ENCODE measurements at places on chromosomes 7 and 10. TPM values are rescaled to one million over a fixed set of nuclear protein-coding genes. Genes with fewer than 3 reads are reported as not detected.
A peak's percentile ranks its signal among the peaks of the same experiment; 100 is the strongest.

The IL6 gene
- total RNA-seq: 5.7 TPM

The TFEC gene
- total RNA-seq: 13.6 TPM

- no peak for DNase-seq
These were observed 478.0 kb downstream of the KCNMA1 start for GRCh38 chr10:77159538-77160110.

GRCh38 chr10:74746813-74747212, 79.6 kb upstream of the KAT6B start:
- no peak for DNase-seq

- no peak for DNase-seq
These were observed 180.8 kb downstream of the MAD1L1 start for GRCh38 chr7:2051707-2052656.

DNA sequence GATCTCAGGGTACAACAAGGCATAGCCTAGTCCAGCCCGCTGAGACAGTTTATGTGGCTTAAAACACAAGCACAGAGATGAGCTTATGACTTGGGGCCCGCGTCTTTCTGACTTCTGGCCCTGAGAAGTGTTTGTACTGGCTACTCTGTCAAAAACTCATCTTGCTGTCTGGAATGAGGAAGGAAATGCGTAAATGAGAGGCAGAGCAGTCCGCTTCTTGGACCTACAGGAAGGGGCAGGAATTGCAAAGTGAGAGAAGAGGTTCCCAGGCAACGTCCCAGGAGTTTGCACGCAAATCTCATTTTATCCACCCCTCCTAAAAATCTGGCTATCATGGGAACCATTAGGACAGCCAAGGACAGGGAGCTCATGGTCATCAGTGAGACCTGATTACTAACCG, 5.5 kb downstream of the ANXA11 start:
- DNase-seq: peak; percentile 88

The ELFN1 gene
- 1.5 TPM for total RNA-seq

GRCh38 chr7:99209781-99210180, 1.9 kb upstream of the KPNA7 start:
- DNase-seq: no peak

The NKX1-2 gene
- not detected for total RNA-seq

- no peak for DNase-seq
These were observed 336.8 kb downstream of the GPR37 start for GRCh38 chr7:124428781-124429180.

- DNase-seq: no peak
These were observed 27.7 kb upstream of the NMT2 start for GRCh38 chr10:15196021-15196834.

The GIMAP8 gene
- total RNA-seq: 16.7 TPM

DNA sequence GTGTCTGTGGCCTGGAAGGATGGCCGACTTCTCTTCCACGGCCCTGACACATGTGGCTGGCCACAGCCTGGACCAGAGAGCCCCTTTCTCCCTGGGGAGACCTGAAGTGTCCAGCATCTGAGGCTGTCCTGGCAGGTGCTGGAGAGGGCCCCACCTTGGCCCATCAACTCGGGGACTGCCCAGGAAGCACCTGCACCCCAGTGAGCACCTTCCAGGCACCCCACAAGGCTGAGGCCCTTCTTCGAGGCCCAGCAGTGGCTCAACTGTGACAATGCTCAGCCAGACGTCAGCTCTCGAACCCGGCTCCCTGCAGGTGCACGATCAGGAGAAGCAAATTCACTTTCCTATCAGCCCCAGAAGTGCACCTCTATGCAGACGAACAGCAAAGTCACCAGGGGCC, 24.3 kb downstream of the RGS10 start:
- DNase-seq: no peak

GRCh38 chr7:151429560-151430331, 10.2 kb downstream of the CRYGN start:
- no peak for DNase-seq

GRCh38 chr10:53894145-53894544, 906.9 kb downstream of the PCDH15 start:
- no peak for DNase-seq

DNA sequence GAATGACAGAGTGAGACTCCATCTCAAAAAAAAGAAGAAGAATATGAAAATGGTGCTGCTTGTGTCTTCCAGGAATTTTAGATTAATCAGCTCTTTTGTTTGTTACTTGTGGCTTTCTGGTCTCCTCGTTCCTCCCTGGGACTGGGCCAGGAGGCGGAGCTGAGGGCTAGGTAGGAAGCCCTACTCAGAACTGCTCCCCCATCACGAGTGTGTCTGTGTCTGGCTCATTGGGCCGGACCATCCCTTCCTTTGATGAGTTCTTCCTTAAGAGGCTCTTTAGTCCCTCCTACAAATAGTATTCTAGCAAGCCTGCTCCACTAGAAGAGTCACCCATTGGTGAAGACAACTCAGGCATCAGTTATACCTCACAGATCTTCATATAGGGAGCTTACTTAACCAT, 56.8 kb upstream of the YAE1 start:
- DNase-seq: no peak

The SRRM3 gene
- 0.23 TPM for total RNA-seq

The PIP gene
- total RNA-seq: not detected

GRCh38 chr7:36366005-36366717, 23.5 kb upstream of the ANLN start:
- no peak for DNase-seq

DNA sequence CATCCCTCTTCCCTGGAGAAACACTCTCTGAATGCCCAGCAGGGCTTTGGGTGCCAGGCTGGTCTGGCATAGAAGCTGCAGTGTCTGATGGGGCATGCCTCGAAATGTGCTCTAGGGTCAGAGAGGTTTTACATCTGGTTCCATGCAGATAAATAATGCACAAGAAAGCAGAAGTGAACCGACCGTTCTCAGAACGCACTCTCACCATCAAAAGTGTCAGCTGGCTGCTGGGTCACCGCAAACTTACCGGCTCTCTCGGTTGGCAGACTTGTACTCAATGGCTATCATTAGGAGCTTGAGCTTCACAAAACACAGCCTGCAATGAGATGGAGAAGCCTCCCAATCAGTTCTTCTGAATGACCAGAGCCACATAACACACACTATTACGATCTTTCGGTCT, 610.0 kb downstream of the KCNMA1 start:
- no peak for DNase-seq

- DNase-seq: no peak
These were observed 50.0 kb downstream of the PRF1 start for GRCh38 chr10:70552586-70552985.

DNA sequence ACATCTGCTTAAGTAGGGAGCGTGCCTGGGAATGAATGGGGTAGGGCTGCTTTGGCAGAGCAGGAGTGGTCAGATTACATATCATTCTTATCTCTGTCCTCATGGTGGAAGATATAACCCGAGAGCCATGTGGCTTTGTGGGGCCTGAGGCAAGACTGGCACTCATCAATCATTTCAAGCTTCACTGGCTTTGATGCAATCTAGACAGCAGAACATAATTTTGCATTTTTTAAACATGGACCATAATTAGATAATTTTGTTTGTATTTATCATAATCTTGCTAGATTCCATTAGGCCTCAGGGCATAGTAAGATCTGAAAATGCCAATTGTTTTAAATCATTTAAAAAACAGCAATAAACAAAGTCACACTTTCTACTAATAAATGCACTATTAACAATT, 480.3 kb downstream of the NXPH1 start:
- no peak for DNase-seq

GRCh38 chr10:128318913-128319312, 192.7 kb upstream of the MKI67 start:
- no peak for DNase-seq

The PTF1A gene
- not detected for total RNA-seq

GRCh38 chr10:97380516-97380915, 20.6 kb downstream of the RRP12 start:
- no peak for DNase-seq

GRCh38 chr7:100942045-100942774, 7.1 kb upstream of the MUC3A start:
- DNase-seq: peak; percentile 50

The CREB5 gene
- 28.7 TPM for total RNA-seq

GRCh38 chr7:141386881-141387280, 164.3 kb upstream of the AGK start:
- no peak for DNase-seq

The SYPL1 gene
- 56.7 TPM for total RNA-seq

The GALNT17 gene
- not detected for total RNA-seq

The NKX2-3 gene
- not detected for total RNA-seq

The TDRD1 gene
- not detected for total RNA-seq

- no peak for DNase-seq
These were observed 141.9 kb upstream of the MKI67 start for GRCh38 chr10:128268015-128268722.

The PAPOLB gene
- total RNA-seq: not detected

DNA sequence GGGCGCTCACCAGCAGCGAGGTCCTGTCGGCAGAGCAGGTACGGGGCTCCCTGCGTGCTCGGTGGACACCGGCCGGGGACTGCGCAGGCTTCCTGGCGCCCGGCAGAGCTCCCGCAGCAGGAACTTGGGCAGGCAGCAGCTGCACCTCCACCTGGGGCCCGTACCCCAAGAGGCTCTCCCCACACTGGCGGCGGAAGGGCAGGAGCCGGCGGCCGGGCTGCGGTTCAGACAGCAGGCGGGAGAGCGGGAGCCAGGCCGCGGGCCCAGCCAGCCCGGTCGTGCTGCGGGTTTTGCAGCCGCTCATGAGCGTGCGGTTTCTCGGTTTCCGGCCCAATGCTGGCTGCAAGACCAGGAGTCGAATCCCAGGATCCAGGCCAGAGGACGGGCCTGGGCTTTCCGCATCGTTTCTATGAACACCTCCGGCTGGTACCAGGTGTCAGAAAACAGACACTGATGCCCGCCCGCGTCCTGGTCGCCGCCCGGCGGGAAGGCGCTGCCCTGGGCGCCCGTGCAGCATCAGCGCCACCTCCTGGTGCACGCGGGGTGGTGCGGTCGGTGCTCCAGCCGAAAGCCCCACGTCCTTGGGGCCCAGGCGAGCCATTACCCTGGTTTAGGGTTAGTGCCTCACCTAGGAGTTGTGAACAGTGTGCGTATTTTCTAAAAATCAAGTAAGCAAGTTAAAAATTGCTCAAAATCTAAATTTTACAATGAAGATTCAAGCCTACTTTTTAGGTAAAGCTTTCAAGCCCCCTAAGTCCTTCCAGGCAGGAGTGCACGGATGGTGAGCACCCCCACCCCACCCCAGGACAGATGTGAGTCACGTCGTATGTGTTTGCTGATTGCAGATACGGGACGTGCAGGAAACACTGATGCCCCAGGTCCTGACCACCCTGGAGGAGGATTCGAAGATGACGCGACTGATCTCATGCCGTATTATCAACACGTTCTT, 47.4 kb upstream of the PRKAR1B start:
- DNase-seq: no peak

The GLCCI1 gene
- 2.6 TPM for total RNA-seq

DNA sequence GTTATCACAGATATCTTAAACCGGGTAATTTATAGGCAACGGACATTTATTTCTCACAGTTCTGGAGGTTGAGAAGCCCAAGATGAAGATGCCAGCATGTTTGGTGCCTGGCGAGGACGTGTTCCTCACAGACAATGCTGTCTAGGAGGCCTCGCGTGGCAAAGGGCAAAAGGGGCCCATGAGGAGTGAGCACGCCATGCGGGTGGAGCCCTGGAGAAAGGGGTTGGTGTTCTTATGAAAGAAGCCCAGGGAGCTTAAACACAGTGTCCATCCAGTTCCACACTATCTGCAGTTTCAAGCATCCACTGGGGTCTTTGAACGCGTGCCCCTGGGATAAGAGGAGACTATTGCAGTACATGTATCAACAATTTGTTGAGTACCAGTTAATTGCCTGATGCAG, 51.4 kb downstream of the CXCL12 start:
- DNase-seq: no peak

- DNase-seq: no peak
These were observed 171.2 kb downstream of the REEP3 start for GRCh38 chr10:63692220-63692896.

DNA sequence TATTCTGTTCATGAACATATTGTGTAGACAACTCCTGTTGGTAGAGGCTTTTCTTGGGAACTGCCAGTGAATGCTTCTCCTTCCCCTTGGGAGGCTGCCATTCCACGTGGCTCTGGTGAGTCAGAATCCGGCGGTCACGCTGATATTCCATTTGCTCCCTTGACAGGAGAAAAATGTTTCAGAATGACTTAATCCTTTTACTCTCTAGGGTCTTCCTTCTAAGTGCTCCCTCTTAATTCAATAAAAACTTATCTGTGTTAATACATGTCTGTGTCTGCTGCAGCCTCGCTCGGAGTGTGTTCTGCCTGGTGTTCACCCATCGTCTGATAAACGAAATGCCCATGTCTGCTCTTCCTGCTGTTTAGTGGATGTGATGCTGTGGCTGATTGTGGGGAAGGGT, 278.6 kb downstream of the ARHGAP12 start:
- DNase-seq: peak; percentile 58

DNA sequence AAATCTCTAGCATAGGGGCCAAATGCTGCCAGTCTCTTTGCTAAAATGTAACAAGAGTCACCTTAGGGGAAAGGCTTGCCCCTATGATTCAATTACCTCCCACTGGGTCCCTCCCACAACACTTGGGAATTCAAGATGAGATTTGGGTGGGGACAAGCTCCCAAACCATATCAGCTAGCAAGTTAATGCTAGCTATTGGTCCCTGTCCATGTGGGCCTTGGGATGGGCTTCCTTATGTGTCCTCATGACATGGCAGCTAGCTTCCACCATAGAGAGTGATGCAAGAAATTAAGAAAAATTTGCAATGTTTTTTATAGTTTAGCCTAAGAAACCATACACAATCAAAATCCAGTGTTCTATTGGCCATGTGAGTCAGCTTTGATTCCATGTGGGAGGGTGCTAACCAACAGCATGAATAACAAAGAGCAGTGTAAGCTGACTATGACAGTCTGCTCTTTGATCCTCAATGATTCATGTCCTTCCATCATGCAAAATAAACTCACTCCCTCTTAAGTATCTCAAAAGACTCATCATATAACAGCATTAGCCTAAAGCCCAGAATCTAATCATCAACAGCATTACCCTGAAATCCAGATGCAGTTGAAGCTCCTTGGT, 21.7 kb upstream of the ZNF365 start:
- DNase-seq: no peak

The RBP3 gene
- not detected for total RNA-seq

GRCh38 chr10:484925-485661, 204.4 kb downstream of the DIP2C start:
- DNase-seq: no peak

GRCh38 chr7:64908358-64908757, 5.3 kb downstream of the ZNF273 start:
- no peak for DNase-seq

DNA sequence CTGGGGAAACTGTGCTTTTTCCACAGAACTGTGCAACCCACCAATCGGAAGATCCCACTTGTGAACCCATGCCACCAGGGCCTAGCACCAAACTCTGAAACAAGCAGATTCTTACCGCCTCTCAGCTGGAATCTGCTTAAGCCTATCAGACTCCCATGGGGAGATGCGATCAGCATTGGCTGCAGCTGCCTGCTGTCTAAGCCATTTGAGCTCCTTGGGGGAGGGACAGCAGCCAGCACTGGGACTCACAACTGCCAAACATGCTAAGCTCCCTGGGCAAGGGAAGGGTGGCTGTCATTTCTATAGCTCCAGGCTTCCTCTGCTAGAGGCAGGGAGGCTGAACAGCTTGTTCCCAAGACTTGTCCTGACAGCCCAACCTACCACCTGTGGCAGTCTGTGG, 283.8 kb downstream of the CDK14 start:
- DNase-seq: no peak

- DNase-seq: peak; percentile 88
These were observed 289.3 kb downstream of the PTEN start for GRCh38 chr10:88152728-88153133.
